ENCODE measurements at places on chromosomes 3 and 15.

DNA sequence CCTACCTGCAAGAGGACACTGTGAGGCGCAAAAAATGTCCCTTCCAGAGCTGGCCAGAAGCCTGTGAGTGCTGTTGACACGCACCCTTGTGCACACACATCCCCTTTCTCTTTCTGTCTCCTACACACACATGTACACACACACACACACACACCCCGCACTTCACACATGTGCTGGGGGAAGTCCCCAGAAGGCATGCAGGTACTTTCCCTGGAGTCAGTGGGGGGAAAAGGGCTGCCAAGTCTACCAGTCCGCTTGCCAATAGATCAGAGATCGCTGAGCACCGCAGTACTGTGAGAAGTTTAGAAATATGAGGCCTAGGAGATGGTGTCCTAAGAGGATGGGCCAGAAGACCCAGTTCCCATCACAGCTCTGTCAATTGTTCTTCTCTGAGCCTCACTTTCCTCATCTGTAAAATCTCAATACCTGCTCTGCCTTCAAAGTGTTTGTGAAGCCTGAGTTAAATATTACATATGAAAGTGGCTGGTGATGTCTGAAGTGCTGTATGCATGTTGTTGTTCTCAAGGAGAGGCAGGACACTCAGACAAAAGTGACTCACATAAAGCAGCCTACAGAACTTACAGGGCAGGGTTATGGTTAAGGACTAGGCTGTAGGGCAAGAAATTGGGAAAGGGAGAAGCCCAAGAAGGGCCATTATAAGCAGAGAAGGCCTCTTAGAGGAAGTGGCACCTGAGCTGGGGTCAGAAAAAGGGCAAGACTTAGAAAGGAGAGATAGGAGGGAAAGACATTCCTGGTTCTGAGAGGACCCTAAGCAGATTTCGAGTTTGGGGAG lies 6.8 kb downstream of the IL17RE start:
- no peak for DNase-seq

GRCh38 chr15:95610945-95611344 lies 719.6 kb upstream of the NR2F2 start:
- no peak for DNase-seq

GRCh38 chr3:171260899-171261298 lies 199.3 kb downstream of the TNIK start:
- no peak for DNase-seq

DNA sequence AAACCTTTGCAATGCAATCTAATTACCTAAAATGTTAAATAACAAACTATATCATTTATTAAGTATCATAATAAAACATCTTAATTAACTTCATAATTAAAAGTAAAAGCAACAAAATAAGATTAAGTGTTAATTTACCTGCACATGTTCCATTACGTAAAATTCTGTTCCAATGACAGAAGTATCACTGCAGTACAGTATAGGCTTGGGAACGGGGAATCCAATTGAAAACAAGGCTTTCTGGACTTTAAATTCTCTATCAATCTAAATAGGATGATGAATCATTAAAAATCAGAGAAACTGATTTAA lies 17.1 kb downstream of the ACAD11 start:
- no peak for DNase-seq

GRCh38 chr3:45524565-45524964 lies 70.0 kb upstream of the LIMD1 start:
- DNase-seq: no peak

DNA sequence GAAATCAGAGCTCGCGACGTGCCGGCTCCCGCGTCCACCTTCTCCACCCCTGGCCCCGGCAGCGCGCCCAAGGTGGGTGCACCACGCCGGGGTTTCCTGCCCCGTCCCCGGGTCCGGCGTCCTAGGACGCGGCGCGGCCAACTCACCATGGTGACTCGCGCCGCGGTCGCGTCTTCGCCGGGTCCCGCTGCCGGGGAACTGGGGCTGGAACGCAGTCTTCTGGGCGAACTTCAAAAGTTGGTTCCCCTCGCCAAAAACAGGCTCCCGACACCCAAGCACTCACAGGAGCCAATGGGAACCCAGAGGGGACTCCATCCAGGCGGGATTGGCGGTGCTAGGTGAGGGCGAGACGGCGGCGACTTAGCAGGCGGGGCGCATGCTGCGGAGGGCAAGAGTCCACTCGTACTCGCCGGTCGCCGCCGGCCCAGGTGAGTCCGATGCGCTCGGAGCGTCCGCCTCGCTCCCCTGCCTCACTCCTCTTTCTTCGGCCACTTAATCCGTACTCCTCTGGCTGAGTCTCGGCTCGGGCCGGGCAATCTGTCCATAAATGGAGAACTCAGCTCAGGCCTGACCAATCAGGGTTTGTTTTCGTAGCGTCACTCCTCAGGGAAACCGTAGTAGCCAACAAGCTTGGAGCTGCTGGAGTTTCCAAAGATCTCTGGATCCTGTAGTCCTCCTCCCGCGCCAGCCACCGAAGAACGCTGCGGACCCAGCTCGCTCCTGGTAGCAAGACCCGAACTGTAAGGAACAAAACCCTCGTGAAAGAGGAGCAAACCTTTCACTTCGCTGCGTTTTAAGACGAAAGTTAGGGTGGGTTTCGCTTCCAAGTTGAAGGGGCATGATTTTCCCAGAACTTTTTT lies at the start of gene MYO1E:
TSS of gene MYO1E (minus strand) at position 520 of the 860 bp plus-strand sequence. CDS start at position 149, 371 bp downstream.
- peak; percentile 98 for DNase-seq

DNA sequence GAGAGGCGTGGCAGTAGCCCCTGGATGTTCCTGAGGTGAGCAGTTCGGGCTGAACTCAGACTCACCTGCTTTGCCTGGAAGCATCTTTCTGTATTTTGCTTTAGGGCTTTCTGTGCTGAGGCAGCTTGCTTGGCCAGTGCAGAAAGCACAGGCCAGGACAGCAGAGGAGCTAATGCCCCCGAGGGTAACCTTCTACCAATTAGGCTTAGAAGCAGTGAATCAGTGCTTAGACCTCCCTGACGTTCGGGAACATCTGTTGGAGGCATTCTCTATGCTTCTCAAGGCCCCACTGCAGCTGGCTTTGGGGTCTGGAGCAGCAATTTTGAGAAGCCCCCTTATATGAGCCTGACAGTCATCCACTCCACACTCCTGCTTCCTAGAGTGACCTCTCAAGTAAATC lies 350.7 kb upstream of the PROK2 start:
- DNase-seq: no peak

GRCh38 chr3:152051501-152052404 lies 178.3 kb downstream of the SUCNR1 start:
- peak; percentile 89 for DNase-seq

DNA sequence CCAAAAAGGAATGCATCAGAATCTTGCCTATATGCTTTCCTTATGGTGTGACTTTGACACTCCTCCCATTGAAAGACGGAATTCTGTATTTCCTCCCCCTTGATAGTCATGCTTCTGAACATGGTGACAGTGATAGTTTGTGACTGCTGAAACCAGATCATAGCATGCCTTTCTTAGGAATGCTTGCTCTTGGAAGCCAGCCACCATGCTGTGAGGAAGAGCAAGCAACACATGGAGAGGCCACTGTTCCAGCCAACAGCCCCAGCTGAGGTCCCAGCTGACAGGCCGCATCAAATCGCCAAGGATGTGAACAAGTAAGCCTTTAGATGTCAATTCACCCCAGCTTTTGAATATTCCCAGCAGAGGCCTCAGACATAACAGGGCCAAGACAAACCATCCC lies 100.1 kb downstream of the IGF2BP2 start:
- peak; percentile 83 for DNase-seq

GRCh38 chr3:8822141-8822540 lies 52.7 kb upstream of the OXTR start:
- peak; percentile 89 for DNase-seq
